ENCODE measurements at places on chromosomes 7 and 10. TPM values are rescaled to one million over a fixed set of nuclear protein-coding genes. Genes with fewer than 3 reads are reported as not detected.

DNA sequence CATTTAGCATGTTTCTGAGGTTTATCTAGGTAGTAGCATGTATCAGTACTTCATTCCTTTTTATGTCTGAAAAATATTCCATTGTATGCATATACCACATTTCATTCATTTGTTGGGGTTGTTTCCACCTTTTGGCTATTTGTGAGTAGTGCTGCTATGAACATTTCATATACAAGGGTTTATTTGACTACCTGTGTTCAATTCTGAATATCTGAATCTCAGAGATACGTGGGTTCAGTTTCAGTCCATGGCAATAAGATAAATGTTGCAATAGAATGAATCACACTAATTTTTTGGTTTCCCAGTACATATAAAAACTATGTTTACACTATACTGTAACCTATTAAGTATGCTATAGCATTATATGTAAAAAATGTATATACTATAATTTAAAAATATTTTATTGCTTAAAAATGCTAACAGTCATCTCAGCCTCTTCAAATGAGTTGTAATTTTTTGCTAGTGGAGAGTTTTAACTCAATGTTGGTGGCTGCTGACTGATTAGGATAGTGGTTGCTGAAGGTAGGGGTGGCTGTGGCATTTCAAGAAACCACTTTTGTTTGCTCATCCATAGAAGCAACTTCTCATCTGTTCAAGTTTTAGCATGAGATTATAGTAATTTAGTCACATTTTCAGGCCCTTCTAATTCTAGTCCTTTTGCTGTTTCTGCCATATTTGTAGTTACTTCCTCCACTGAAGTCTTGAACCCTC lies 13.9 kb downstream of the PLEKHA1 start:
- peaks cover 7% of the 10 kb centered on the region for H3K4me1 ChIP-seq
- H3K27me3 ChIP-seq = no peaks in the 10 kb centered on the region
- H3K4me3 ChIP-seq = no peak overlapping the region
- no peak overlapping the region for H3K27ac ChIP-seq
- H3K36me3 ChIP-seq = no peaks in the 10 kb centered on the region

DNA sequence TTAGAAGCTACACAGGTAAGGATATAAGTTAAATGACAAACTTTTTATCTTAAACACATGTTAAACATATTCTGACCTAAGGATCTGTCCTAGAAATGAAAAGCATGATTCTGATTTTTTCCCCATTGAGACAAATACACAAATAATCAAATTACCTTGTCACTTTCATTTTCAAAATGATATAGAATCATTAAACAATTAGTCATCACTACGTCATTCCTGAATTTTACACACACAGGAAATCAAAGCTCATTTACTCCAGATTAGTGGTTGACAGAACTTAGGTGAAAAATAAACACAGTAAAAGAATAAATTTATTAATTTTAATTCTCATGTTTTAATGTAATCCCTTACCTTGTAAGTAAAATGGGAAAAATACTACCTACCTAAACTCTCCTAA lies 89.0 kb downstream of the AASS start:
- H3K36me3 ChIP-seq = no peaks in the 10 kb centered on the region
- H3K27ac ChIP-seq = no peak overlapping the region

DNA sequence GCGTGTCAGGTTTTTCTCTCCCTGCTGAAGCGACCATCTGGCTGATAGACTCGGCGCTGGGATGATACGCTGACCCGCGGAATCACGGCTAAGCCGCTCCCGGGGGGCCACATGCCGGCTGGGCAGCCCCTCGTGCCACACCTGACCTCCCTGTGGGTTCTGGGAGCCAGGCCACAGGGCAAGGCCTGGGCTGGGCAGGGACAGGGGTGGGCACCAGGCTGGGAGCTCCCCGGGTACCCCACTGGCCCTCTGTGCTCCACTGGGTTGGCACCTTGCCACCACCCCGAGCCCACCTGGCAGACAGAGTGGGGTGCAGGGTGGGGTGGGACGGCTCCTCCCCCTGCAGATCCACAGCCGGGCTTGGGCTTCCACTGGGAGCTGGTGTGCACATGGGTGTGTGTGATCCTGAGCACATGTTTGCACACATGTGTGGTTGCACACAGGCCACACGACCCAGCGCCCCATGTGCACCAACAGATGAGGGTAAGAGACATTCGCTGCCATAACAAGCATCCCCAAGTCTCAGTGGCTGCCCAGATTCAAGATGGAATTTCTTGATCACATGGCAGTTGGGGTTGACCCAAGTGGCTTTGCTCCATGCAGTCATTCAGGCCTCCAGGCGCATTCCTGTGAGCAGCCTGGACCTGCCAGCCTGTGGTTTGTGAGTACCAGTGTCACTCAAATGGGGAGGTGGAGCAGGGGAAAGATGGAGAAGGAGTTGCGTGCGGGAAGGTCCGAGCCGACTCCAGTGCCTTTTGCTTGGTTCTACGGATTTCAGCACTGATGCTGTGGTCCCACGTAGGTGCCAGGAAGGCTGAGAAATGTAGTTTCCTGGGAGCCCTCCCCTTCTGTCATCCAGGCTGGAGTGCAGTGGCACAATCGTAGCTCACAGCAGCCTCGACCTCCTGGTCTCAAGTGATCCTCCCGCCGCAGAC lies 79.7 kb downstream of the UNCX start:
- H3K4me1 ChIP-seq = no peaks in the 10 kb centered on the region
- H3K27ac ChIP-seq = no peak overlapping the region
- H3K27me3 ChIP-seq = no peaks in the 10 kb centered on the region
- no peak for DNase-seq
- H3K4me3 ChIP-seq = no peak overlapping the region

DNA sequence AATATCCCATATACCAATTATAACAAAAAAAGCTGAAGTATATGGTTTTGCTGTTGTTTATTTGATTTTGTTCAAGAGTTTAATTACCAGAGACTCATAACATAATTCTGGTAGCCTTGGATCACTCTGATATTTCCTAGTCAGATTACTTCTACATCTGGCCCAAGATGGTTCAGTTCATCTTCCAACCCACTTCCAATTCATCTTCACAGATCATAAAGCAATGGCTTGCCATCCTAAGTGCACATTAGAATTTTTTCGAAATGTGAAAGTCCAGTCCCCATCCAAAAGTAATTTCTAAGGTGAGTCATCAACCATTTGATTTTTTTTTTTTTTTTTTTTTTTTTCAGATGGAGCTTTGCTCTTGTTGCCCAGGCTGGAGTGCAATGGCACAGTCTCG lies 8.0 kb upstream of the HIBADH start:
- no peaks in the 10 kb centered on the region for H3K36me3 ChIP-seq
- H3K27ac ChIP-seq = no peak overlapping the region
- H3K4me1 ChIP-seq = no peaks in the 10 kb centered on the region
- no peak for DNase-seq

DNA sequence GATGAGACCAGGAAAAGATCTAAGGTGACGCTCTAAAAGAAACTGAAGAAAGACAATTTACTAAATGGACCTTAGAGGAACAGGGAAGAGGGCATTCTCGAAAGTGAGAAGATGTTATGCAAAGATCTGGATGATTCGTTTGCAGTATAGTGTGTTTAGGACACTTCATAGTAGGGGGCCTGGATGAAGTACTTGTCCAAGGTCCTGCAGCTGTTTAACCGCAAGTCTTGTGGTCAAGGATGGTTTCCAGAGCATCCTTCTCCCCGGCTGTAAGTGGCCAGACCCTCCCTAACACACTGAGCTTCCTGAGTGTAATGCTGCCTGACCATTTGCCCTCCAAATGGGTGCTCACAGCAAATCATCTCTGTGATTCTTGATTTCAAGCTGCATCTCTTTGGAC lies 101.6 kb downstream of the XPNPEP1 start:
- H3K27me3 ChIP-seq = no peaks in the 10 kb centered on the region
- no peak overlapping the region for H3K27ac ChIP-seq
- H3K4me1 ChIP-seq = no peaks in the 10 kb centered on the region

PRLHR gene
- polyA plus RNA-seq = not detected

DNA sequence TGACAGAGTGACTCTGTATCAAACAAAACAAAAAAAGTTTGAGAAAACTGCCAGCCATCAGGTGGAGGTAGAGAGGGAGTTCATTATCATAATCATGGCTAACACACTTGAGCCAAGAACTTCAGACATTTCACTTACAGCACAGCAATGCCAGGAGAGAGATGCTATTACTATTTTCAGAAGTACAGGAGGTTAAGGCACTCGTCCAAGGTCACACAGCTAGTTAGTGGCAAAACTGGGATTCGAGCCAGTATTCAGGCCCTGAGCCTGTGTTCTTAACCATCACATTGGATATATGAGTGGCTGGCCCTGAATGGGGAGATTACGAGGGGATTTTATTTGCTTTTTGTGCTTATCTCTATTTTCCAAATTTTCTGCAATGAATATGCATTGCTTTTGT lies 24.8 kb upstream of the UNC5B start:
- no peak overlapping the region for H3K4me3 ChIP-seq
- no peak overlapping the region for H3K27ac ChIP-seq
- no peaks in the 10 kb centered on the region for H3K4me1 ChIP-seq
- DNase-seq = no peak
- H3K36me3 ChIP-seq = no peaks in the 10 kb centered on the region

PVRIG gene
- 0.81 TPM for polyA plus RNA-seq

DNA sequence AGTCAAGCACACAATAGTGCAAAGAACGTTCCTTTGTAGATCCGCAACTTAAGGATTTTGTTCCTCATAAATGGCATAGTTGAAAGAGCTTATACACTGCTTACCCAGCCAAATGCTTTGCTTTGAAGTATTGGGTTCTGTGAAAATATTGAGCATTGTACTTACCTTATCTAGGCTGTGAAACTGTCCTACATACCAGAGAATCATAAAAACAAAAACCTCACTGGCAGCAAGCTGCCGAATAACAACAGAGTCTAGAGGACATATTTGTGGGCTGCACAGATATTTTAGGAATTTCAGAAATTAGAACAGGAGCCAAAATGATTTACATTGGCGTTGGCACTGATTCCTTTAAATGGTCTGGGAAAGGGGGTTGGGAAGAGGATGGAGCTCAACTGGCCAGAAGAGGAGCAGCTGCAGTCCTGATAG lies 174.8 kb downstream of the RTKN2 start:
- H3K4me3 ChIP-seq = no peak overlapping the region
- H3K4me1 ChIP-seq = peaks cover 3% of the 10 kb centered on the region
- no peak overlapping the region for H3K27ac ChIP-seq
- H3K36me3 ChIP-seq = peaks cover 7% of the 10 kb centered on the region

PARP12 gene
- 13.3 TPM for polyA plus RNA-seq

- H3K27me3 ChIP-seq = no peaks in the 10 kb centered on the region
- H3K4me1 ChIP-seq = no peaks in the 10 kb centered on the region
- no peaks in the 10 kb centered on the region for H3K36me3 ChIP-seq
- no peak overlapping the region for H3K4me3 ChIP-seq
- DNase-seq = no peak
- no peak overlapping the region for H3K27ac ChIP-seq
These were observed 109.5 kb downstream of the PARP12 start for GRCh38 chr7:139953229-139953628.

SSC4D gene
- 1.7 TPM for polyA plus RNA-seq

FGF8 gene
- polyA plus RNA-seq = not detected

- H3K4me3 ChIP-seq = no peak overlapping the region
- H3K27ac ChIP-seq = no peak overlapping the region
- no peak for DNase-seq
- peaks cover 26% of the 10 kb centered on the region for H3K4me1 ChIP-seq
- no peaks in the 10 kb centered on the region for H3K36me3 ChIP-seq
- peaks cover 11% of the 10 kb centered on the region for H3K27me3 ChIP-seq
These were observed 5.7 kb downstream of the DLX5 start for GRCh38 chr7:97018791-97019531.

DNA sequence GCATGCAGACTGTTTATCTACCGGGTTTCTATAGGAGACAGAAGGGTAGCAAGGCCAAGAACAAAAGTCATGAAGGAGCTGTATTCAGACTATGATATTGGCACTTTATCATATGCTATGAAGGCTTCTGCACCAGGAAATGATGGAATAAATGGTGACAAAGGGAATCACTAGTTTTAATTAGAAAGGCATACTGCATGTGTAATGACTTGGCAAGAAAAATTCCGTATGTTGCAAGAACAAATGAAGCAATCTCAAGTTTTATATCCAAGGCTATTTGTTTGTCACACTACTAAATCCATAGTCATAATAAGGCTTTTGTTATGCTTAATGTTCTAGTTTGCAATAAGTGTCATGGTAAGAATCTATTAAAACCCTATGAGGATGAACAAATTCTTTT lies 230.9 kb downstream of the ZEB1 start:
- DNase-seq = no peak
- H3K4me3 ChIP-seq = no peak overlapping the region
- no peaks in the 10 kb centered on the region for H3K36me3 ChIP-seq

GRCh38 chr7:78895393-78895792 lies 558.1 kb downstream of the MAGI2 start:
- no peaks in the 10 kb centered on the region for H3K36me3 ChIP-seq
- no peaks in the 10 kb centered on the region for H3K4me1 ChIP-seq
- H3K4me3 ChIP-seq = no peak overlapping the region
- no peaks in the 10 kb centered on the region for H3K27me3 ChIP-seq

- H3K27ac ChIP-seq = peak overlapping the region; percentile 7
- H3K4me3 ChIP-seq = no peak overlapping the region
- peak; percentile 83 for DNase-seq
- H3K4me1 ChIP-seq = peaks cover 6% of the 10 kb centered on the region
These were observed 99.4 kb downstream of the CTBP2 start for GRCh38 chr10:125060826-125061556.

GRCh38 chr10:129309565-129309964 lies 157.5 kb upstream of the MGMT start:
- DNase-seq = no peak
- H3K36me3 ChIP-seq = no peaks in the 10 kb centered on the region
- H3K4me1 ChIP-seq = no peaks in the 10 kb centered on the region
- H3K27ac ChIP-seq = no peak overlapping the region
- H3K27me3 ChIP-seq = no peaks in the 10 kb centered on the region

GRCh38 chr7:76505168-76506080 lies 4.9 kb upstream of the UPK3B start:
- no peak overlapping the region for H3K27ac ChIP-seq
- H3K4me1 ChIP-seq = no peaks in the 10 kb centered on the region
- peaks cover 11% of the 10 kb centered on the region for H3K36me3 ChIP-seq
- H3K4me3 ChIP-seq = no peak overlapping the region
- no peaks in the 10 kb centered on the region for H3K27me3 ChIP-seq

GRCh38 chr7:74129887-74130286 lies 44.3 kb upstream of the EIF4H start:
- H3K4me3 ChIP-seq = no peak overlapping the region
- DNase-seq = no peak
- H3K36me3 ChIP-seq = no peaks in the 10 kb centered on the region
- no peak overlapping the region for H3K27ac ChIP-seq
- no peaks in the 10 kb centered on the region for H3K27me3 ChIP-seq
- H3K4me1 ChIP-seq = no peaks in the 10 kb centered on the region

DNA sequence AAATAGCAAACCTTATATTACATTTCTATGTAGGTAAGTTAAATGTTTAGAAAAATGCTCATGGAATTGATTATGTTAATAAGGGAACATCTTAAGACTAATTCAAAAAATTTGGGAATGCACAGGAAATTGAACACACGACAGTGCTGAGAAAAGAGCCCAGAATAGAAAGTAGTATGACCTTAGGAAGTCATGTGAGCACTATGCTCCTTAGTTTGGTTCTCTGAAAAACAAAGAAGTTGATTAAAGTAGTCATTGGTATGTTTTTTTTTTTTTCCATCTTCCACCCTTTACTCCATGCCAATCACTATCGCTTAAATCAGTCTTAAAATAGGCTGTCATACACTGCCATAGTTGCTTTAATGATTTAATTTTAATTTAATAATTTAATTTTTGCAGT lies 242.9 kb downstream of the ANKRD7 start:
- H3K27ac ChIP-seq = no peak overlapping the region
- H3K36me3 ChIP-seq = no peaks in the 10 kb centered on the region
- H3K4me1 ChIP-seq = no peaks in the 10 kb centered on the region
- DNase-seq = no peak
- no peak overlapping the region for H3K4me3 ChIP-seq

ARHGAP22 gene
- polyA plus RNA-seq = 0.23 TPM

Data from liver (tissue), 10 donors.